ENCODE measurements at places on chromosomes 2 and 18.

DNA sequence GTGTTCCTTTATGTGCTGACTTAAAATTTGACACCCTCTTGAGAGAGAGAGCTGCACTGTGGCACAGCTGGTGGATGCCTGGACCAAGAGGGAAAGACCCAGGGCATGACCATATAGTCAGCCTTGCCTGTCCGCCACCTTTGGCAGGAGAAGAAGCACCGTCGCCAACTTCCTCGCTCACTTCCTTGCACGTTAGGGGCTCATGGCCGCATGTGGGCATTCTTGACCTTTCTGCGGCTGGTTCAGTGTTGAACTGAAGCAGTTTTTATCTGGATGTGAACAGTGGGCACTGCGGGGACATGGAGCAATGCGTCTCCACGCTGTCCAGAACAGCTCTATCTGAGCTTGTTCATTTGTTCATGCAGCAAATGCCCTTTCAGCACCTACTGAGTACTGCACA, 66.9 kb downstream of the TRAPPC12 start:
- DNase-seq, result no peak

- DNase-seq, result peak; percentile 32
Measured at GRCh38 chr18:74652392-74652988, 54.8 kb downstream of the ZNF407 start.

DNA sequence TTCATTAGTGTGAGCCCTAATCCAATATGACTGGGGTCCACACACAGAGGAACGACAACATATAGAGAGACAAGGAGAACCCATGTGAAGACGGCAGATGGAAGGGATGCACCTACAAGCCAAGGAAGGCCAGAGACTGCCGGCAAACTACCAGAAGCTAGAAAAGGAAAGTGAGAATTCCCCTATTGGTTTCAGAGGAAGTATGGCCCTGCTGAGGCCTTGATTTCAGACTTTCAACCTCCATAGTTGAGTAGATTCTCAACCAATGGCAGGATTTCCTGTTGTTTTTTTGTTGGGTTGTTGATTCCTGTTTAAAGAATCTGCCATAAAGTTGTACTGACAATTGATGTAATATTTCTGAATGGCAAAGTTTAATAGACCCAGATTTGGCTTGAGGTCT, 241.5 kb downstream of the SATB2 start:
- no peak for DNase-seq

GRCh38 chr2:104523921-104524320, 330.0 kb upstream of the POU3F3 start:
- no peak for DNase-seq

- DNase-seq, result no peak
Measured at GRCh38 chr2:134119117-134119712, 134.7 kb upstream of the MGAT5 start.

- no peak for DNase-seq
Measured at GRCh38 chr2:83866211-83866610, 592.9 kb downstream of the SUCLG1 start.
